Mesenteric fat pad (tissue), 1 donor: ENCODE measurements at places on chromosomes 11 and 22.

- no peak for DNase-seq
Observed at GRCh38 chr11:2589538-2589934, 110.3 kb downstream of the KCNQ1OT1 start.

- no peak for DNase-seq
Observed at GRCh38 chr11:43997022-43997660, 50.6 kb upstream of the ACCSL start.

GRCh38 chr11:40149721-40150120 lies 1309.7 kb downstream of the LRRC4C start:
- DNase-seq = no peak

GRCh38 chr11:94747601-94748041 lies 20.5 kb upstream of the AMOTL1 start:
- no peak for DNase-seq

- peak; percentile 45 for DNase-seq
Observed at GRCh38 chr22:46953968-46954765, 191.7 kb downstream of the TBC1D22A start.

DNA sequence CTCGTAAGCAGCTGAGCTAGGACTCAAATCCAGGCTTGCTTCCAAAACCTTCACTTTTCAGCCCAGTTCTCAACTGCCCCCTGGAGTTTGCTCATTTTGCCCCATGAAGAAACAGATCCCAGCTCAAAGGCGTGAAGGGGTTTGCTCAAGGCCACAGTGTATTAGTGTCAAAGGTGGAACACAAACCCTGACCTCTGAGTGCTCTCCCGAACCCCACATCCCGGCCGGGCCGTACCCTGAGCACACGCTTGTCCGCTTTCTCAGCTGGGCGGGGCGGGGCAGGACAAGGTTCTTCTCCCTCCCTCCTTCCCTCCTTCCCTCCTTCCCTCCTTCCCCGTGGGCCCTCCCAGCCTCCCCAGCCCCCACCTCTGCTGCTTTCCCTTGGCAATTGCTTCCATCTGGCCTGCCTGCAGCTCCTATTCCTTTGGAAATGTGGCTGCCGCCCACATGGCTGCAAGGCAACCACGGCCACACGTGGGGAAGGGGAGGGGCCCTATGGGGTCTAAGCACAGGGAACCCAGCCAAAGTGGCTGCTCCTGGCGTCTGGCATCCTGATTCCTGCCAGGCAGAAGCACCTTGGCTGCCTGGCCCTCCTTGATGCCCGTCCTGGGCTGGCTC lies 4.1 kb downstream of the ST3GAL4 start:
- no peak for DNase-seq

GRCh38 chr22:39960791-39961746 lies 872 bp downstream of the TMA7B start:
- no peak for DNase-seq
